ENCODE measurements at places on chromosomes 12 and 14.

DNA sequence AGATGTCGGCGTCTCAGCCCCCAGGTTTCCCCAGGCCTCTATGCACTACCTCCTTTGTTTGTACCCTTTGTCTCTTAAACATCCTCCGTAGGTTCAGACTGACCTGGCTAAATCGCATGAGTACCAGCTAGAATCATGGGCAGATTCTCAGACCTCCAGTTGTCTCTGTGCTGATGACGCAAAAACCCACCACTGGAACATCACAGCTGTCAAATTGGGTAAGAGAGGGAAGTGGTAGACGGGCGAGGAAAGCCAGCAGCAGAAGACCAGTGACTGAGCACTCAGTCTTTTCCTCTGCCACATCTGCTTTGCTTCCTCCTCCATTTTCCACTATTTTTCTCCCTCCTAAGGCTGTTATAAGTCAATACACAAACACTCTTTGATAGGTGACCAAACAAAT is 29.7 kb downstream of the A2ML1 start:
- DNase-seq, result no peak

DNA sequence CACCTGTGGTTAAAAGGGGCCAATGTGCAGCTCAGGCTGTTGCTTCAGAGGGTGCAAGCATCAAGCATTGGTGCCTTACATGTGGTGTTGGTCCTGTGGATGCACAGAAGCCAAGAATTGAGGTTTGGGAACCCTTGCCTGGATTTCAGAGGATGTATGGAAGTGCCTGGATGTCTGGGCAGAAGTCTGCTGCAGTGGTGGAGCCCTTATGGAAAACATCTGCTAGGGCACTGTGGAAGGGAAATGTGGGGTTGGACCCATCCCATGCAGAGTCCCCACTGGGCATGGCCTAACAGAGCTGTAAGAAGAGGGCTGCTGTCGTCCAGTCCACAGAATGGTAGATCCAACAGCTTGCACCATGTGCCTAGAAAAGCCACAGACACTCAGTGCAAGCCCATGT is 36.6 kb downstream of the PCNX1 start:
- no peak for DNase-seq

GRCh38 chr12:6450869-6451347 is 934 bp upstream of the TAPBPL start:
- no peak for DNase-seq

DNA sequence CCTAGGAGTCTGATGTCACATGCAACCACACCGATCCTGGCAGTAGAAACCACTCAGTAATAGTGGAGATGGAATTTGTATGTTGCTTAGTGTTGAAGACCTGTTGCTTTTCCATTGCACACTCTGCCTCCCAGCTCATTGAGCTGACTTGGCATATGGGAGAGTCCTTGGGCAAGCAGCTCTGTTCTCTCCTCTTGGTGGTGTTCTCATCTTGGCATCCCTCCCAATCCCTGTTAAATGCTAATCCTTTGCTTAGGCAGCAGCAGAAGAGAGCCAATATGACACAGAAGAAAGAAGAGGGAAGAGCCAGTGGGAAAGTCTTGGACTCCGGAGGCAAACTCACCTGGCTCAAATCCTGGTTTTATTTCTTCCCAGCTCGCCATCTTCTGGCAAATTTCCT is 178.0 kb upstream of the CAND1 start:
- DNase-seq, result peak; percentile 33

DNA sequence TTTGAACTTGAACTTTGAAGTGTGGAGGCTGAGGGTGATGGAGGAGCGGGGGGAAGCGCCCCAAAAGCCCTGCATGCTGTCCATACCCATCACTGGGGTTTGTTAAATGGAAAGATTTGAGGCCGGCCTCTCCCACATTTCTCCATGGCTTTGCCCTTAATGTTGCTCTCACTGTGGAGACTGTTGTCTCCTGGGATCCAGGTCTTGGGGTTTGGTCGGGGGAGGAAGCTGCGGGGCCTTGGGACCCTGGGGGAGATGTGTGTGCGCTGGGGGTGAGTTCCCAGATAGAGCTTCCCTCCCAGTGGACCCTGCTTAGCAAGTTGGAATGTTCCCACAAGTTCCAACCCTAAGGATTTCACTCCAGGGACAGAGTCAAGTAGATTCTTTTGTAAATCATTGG is 28.0 kb upstream of the LRTM2 start:
- DNase-seq, result no peak

DNA sequence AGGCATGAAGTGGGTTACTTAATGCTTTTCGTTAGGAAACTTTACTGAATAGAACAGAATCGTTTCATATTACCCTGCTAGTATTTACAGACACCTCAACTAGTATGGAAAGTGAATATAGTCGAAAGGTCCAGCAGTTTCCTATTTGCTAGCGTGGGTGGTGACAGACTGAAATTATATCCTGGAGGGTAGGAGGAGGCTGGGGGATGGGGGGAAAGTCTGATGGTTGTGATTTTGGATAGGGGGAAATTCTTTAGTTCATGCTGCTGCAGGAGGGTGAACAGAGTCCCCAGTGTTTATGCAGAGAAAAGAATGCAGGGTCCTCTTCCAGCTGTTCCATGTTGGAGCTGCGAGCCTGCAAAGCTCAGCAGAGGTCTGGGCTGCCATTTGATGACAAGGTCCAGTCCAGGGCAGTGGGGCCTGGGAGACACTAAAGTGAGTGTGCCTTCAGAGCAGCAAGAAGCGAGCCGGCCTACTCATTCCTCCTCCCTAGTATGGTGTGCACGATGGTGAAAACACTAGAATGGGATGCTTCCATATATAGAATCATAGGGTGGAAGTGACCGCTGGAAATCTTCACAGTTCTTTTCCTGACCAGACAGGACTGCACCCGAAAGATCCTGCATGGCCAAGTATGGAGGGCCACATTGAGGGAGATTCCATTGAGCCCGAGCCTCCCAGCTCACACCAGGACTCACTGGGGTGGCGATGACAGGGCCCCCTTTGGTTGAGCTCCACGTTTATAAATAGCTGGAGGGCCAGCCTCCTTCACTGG is 2.1 kb downstream of the SAMD4A start:
- no peak for DNase-seq

GRCh38 chr12:111818340-111818739 is 23.7 kb upstream of the MAPKAPK5 start:
- no peak for DNase-seq

DNA sequence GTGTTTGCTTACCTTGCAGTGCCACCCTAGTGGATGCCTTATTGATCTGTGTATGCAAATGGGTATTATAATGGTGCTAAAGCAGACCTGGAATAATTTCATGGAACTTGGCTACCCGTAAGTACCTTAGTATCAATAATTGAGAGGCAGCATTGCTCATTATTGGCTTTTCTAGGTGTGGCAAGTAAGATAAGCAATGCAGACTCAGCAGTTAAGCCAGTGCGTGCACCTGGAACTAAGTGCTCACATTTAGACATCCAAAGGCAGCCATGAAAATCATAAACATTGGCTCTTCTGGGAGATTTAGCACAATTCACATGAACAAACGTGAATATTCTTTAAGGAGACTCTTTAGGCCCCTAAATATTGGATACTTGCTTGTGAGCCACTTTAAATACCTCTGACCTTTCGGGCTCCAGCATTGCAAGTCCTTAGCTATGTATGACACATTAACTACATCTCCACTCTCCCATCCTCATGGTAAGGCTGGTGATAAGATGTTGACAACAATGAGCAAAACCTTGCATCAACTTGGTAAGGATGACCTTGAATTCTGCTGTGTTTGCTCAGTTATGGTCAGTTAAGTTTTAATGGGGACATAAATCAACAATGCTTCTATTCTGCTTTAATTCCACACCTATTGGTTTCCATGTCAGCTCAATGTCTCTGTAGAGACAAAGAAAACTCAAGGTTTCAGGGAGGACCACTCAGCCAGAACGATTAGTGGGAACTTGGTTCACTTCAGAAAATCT is 112.0 kb downstream of the SLC5A8 start:
- no peak for DNase-seq

DNA sequence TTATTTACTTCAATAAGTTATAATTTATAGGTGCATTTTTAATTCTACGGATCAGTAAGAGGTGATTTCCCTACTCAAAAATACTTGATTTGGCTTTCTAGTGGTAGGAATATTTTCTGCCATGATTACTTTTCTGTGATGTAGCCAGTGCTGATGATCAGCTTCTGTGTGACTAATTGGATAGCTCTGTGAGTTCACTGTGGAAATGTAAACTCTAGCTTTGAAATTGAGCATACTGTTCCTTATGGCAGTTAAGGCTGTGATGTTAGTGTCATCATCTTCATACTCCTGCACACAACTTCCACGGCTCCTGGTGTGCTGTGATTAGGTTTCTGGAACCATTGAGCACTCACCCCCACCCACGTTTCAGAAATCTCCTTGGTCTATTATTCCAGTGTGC is 48.2 kb downstream of the PLEKHA5 start:
- DNase-seq, result no peak

DNA sequence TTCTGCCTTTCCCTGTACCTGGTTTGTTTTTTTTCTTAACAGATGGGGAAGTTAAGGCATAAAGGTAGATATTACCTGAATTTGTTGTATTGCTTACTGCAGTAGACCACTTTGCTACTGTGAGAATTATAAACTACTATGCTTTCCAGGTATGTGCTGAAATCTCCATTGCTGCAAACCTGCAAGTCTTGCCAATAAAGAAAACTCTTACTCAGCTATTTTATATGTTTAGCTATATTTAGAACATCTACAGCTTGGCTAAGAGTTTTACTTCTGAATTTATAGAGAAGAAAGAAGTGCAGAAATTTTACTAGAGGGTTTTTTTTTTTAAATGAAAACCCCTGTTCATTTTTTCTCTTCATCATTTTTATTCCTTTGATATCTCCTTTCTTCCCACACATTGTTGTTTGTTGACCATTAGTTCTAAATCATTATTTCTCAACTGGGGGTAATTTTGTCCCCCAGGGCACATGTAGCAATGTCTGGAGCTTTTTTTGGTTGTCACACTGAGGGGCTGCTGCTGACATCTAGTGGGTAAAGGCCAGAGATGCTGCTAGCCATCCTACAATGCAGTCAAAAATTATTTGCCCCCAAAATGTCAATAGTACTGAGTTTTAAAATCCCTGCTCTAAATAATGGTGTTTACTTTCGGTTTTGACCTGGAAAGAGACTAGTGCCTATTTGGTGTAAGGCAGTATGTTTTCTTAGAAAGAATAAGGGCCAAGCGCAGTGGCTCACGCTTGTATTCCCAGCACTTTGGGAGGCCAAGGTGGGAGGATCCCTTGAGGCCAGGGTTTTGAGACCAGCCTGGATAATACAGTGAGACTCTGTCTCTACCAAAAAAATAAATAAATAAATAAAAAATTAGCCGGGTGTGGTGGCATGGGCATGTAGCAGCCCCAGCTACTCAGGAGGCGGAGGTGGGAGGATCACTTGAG is 48.6 kb downstream of the PCNX1 start:
- DNase-seq, result peak; percentile 15

DNA sequence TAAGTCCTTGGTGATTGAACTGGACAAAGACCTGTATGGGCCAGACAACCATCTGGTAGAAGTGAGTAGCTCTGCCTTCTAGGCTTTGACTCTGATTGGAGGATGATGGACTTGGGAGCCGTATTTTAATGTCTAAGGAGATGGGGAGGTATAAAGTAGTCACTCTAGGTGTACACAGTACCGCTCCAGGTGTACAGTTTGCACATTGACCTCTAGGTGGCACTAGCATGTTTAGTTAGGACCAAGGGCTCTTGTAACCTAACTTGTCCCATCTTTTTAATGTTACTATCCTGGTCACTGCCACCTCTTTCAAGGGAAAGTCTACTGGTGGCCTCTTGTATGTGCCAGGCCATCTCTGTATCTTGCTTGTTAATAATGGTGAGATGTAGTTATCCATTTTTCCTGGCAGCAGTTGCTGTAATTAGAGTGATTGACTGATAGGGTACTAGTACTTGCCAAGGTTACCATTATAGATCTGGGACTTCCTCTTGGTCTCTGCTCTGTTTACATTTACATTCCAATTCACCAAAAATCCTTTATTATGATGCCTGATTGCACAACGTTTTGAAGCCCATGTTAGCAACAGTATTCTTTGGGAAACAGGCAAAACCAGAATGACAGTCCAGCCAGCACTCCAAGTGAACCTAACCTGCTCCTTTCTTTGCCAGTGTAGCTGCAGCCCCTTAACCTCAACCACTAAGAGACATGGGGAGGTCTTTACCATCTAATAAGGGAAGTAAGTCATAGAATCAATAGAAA is 3.6 kb downstream of the SMARCD1 start:
- peak; percentile 66 for DNase-seq

DNA sequence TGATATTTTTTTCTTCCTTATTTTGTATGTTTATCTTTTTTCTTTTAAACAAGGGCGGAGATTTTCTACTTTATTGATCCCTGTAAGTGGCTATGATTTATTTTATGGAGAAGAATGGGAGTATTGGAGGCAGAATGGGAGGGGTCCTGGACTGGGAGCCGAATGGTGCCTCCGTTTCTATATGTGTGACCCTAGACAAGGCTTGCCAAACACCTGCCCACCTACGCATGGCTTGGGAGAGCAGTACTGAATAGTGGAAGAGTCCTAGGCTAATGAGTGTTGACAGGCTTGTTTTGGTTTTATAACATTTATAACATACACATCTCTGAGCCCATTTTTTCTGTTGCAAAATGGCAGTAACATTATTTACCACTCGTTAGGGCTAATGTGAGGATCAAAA is 29.0 kb downstream of the STK38L start:
- DNase-seq, result no peak

- no peak for DNase-seq
Observed at GRCh38 chr12:48219631-48220030, 16.5 kb upstream of the OR10AD1 start.

GRCh38 chr12:65592416-65592815 is 231.9 kb upstream of the HMGA2 start:
- DNase-seq, result no peak

GRCh38 chr12:109500406-109501185 is 23.2 kb downstream of the UBE3B start:
- DNase-seq, result no peak

DNA sequence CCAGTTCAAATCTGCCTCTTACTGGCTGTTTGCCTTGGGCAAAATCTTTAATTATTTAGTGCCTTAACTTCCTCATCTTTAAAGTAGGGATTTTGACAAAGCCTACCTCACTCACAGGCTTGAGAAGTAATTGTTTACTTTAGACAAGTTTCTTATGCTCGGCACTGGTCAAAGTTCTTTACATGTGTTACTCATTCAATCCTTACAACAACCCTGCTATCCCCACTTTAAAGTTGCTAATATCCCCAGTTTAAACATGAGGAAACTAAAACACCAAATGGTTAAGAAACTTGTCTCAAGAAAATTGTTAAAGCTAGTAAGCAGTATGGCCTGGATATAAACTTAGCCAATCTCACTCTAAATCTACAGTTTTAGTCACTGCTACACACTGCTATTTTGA is 204.0 kb upstream of the AVPR1A start:
- DNase-seq, result no peak

GRCh38 chr14:22887990-22888378 is 5.0 kb downstream of the REM2 start:
- no peak for DNase-seq

- no peak for DNase-seq
Observed at GRCh38 chr12:126051611-126052107, 986.4 kb downstream of the AACS start.

DNA sequence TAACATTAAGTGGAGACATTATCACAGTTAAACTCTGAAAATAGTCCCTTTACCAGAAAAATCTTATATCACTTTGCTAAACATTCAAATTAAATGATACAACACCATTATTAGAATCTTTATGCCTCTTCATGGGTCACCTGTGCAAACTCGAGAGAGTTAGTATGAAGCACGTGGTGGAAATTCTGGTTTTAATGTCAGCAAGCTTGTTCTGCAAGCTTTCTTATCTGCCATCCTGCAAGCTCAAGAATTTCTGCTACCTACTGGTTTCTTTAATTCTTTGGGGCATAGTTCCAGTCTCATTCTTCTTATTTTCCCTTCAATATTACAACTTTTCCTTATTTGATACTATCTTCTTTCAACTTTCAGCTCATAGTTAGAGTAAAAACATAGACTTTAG is 868 bp downstream of the CATSPERB start:
- DNase-seq, result no peak

Data from thyroid gland (tissue), 4 donors.